ENCODE measurements at places on chromosomes 2 and 18.

- DNase-seq, result no peak
These were observed 28.5 kb upstream of the ACTR2 start for GRCh38 chr2:65199166-65199565.

- no peak for DNase-seq
These were observed 6.3 kb upstream of the RMDN2 start for GRCh38 chr2:37918742-37919186.

- no peak for DNase-seq
These were observed 25.1 kb downstream of the ANXA4 start for GRCh38 chr2:69767034-69767433.

DNA sequence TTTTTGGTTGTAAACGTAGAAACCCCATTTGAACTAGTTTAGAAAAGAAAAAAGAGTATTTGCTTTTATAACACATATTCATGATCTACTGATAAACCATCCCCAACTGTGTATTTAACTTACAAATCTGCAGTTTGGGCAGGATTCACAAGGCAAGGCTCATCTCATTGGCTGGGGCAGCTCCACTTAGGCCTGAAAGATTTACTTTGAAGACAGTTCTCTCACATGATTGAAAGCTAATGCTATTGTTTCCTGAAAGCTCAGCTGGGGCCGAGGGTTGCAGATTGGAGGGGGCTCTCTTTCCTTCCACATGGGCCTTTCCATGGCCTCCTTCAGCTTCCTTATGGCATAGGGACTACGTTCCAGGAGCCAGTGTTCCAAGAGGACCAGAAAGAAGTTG, 47.4 kb downstream of the ARHGAP15 start:
- DNase-seq, result no peak

DNA sequence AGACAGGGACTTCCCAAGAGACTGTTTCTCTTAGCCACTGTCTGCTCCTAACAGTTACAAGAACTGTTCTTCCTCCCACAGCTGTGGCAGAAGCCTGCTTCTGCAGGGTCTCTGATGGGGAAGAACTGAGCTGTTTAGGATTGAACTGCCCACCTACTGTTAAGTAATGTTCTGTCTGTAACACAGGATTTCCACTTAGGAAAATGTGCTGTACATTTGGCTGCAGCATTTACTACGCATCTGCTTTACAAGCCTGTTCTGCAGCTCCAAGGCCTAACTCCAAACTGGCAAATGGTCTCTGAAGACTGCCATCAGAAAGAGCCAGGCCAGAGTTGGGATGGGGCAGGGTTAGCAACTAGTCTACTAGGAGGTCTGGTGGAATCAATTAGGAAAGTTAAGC, 87.8 kb upstream of the UPP2 start:
- no peak for DNase-seq

- no peak for DNase-seq
These were observed 7.1 kb downstream of the C2orf92 start for GRCh38 chr2:97676620-97677019.

- no peak for DNase-seq
These were observed 181.9 kb upstream of the HAAO start for GRCh38 chr2:42974169-42974720.

- no peak for DNase-seq
These were observed 88.2 kb downstream of the TMEM163 start for GRCh38 chr2:134630504-134631159.

GRCh38 chr2:85607268-85608215, 4.3 kb downstream of the C2orf68 start:
- no peak for DNase-seq

DNA sequence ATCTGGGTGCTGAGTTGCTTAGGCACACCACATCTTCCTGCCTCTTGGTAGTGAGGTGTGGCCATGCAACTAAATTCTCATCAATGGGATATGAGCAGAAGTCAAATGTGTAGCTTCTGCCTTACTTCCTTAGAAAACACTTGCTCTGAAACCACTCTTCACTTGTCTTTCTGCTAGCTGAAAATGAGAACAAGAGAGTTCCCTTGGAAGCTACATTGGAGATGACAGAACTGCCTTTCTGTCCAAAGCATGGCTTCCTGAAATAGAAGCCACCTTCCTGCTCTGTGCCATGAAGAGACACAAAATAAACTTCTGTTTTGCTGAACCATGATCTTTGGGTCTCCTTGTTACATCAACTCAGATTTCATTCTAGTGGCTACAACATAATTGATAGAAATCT, 659.9 kb downstream of the IRS1 start:
- DNase-seq, result no peak

- DNase-seq, result no peak
These were observed 89.1 kb downstream of the ZEB2 start for GRCh38 chr2:144430722-144431391.

DNA sequence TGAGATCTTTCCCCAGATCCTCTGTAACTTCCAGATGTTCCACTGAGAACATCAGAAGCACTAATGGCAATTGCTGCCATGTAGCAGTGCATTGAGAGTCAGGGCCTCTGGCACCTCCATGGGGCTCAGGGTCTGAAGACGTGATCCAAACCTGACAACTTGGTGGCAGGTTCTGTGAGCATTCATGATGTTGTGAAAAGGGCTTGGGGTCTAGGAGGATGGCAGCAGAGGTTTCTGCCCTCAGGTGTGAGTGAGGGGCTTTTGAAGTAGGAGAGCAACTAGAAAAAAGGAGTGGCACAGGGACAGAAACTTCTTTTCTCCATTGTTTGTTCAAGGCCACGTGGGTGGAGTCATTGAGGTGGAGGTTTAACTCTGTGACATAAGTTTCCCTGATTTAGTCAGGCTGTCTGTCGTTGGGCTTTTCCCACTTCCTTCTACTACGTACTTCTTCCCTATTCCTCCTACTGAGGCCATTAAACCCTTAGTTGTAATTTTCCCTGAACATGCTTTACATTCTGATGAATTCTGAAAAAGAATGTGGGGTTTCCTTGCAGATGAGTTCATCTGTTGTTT, 13.1 kb downstream of the CFLAR start:
- no peak for DNase-seq

- DNase-seq, result no peak
These were observed 83.5 kb downstream of the POLE4 start for GRCh38 chr2:75041731-75042600.

DNA sequence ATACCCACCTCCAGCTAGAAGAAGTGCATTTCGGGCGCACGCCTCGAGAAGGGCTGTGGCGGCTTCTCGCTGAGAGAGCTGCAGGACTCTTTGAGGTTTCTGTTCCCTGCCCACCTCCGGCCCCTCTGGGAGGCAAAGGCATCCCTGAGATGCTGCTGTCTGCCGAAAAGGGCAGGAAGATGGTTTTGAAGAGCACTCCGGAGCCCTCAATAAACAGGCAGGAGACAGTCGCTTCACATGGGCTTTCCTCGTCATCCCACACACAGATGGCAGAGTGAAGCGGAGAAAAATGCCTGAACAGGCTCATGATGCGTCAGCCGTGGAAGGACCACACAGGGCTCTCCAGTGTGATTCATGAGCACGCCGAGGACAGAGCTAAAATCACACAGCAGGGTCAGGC, 25.4 kb upstream of the GLI2 start:
- no peak for DNase-seq

DNA sequence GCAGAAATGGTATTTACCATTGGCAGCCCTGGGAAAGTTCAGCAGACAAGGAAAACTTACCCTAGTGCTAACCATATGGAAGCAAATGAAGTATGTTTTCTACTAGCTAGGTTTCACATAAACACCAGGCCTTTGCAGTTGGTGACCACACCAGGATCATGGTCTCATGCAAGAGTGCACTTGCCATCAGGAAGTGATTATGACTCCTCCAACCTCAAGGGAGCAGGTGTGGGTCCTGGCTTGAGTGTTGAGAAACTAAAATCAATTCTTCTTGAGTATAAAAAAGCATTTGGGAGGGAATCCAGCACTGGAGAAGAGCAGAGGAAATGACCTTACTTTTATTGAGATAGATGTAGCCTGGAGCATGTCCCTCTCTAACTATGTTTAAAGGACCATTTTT, 56.8 kb upstream of the SPAG16 start:
- no peak for DNase-seq

GRCh38 chr2:71223767-71224333, 3.1 kb downstream of the PAIP2B start:
- DNase-seq, result no peak

DNA sequence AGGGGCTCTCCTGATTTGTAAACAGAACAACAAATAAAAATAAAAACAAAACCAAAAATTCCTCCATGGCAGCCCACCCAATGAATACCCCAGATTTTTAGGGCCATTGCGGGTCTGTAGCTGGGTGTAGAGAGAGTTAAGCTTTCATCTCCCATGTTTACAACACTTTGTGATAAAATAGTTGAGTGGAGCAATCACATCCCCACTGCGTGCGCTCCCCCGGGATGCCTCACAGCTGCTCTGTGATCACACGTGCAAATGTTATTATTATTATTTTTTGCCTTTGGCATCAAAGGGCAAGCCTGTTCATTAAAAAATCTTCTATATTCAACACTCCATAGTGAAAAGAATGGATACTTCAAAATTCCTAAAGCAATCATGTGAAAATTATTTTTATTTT, 118.0 kb downstream of the MBP start:
- DNase-seq, result no peak

GRCh38 chr18:49486953-49487710, at the start of gene C18orf32:
Gene C18orf32, minus strand, starts transcription at chr18:49487234. Its CDS starts 3,486 bp downstream, at chr18:49483748.
- DNase-seq, result peak; percentile 94

DNA sequence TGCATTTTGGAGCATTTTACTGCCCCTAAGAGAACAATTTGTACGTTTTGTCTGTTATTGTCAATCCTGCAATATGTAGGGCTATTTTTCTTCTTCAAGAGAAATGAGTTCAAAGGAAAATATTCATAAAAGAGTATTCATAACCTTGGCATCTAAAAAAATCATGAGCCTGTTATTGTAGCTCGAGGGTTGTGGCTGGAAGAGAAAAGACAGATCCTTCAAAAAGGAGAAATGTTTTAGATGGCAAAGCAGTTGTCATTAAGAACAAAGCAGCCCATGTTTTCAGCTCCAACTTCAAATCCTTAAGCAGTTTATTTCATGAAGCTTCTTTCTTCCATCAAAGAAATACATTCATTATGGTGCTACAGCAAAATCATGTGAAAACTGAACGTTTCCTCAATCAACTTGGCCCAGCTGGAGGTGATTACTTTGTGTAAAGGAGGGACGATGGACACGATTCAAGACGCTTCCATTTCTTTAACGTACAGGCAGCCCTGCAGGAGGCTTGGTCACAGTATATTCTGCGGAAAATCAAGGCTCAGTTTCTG, 31.4 kb downstream of the QPCT start:
- DNase-seq, result no peak

GRCh38 chr2:200471324-200471848, 38.5 kb downstream of the KCTD18 start:
- peak; percentile 20 for DNase-seq
